ENCODE measurements at places on chromosomes 1 and 21.

- DNase-seq: no peak
Observed at GRCh38 chr1:117138561-117138960, 17.0 kb upstream of the TRIM45 start.

DNA sequence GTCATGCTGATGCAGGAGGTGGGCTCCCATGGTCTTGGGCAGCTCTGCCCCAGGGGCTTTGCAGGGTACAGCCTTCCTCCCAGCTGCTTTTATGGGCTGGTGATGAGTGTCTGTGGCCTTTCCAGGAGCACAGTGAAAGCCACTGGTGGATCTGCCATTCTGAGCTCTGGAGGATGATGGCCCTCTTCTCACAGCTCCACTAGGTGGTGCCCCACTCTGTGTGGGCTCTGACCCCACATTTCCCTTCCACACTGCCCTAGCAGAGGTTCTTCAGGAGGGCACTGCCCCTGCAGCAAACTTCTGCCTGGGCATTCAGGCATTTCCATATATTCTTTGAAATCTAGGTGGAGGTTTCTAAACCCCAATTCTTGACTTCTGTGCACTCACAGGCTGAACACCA is 1188.6 kb downstream of the MRPL39 start:
- no peak for DNase-seq

DNA sequence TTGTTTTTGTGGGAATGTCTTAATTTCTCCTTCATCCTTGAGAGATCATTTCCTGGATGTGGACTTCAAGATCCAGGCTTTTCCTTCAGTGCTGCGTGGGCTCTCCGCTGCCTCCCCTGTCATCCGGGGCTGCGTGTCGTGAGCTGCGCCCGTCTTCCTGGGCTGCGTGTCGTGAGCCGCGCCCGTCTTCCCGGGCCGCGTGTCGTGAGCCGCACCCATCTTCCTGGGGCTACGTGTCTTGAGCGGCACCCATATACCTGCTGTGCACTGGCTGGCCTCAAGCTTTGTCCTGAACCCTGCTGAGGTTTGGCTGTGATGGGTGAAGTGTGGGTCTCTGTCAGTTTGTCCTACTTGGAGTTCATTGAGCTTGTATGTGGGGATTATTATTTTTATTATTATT is 55.1 kb downstream of the PCNT start:
- DNase-seq: no peak

GRCh38 chr1:202073206-202073605 is 49.5 kb upstream of the GPR37L1 start:
- no peak for DNase-seq

GRCh38 chr21:26443291-26443690 is 129.8 kb downstream of the CYYR1 start:
- no peak for DNase-seq

DNA sequence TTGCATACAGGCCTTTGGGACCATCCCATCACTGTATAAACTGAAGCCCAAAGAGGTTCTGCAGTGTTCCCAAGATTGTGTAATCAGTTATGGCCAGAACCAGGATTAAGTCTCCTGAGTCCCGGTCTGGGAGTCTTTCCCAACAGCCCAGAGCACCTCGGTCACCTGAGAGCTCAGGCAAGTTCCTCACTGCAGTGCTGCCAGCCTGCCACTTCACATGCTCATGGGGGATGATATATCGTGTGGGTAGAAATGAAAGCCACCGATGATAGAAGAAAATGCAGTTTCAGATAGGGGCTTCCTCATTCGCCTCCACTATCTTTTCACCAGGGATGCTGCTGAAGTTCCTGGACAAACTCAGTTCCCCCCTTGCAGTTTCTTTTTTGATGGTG is 30.4 kb downstream of the FHAD1 start:
- peak; percentile 1 for DNase-seq
